KBM-7 (cell line): ENCODE measurements at places on chromosomes 5 and 9.
A peak's percentile ranks its signal among the peaks of the same experiment; 100 is the strongest.

DNA sequence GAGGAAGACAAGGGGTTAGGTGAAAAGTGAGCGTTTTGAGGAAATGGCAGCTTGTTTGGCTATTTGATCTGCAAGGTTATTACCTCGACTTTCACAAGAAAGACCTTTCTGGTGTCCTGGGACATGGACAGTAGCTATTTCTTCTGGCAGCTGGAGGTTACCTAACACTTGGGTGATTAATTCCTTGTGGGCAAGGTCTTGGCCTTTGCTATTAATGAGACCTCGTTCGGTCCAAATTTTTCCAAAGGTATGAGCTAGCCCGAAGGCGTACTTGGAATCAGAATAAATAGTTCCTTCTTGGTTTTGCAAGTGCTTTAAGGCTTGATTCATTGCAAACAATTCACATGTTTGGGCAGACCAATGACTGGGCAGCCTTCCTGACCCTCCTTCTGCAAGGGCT lies 4.9 kb downstream of the GTF3C5 start:
- no peak for DNase-seq

GRCh38 chr9:10331157-10331556 lies 281.6 kb downstream of the PTPRD start:
- DNase-seq: no peak

GRCh38 chr5:62000646-62001045 lies 305.4 kb upstream of the KIF2A start:
- no peak for DNase-seq

DNA sequence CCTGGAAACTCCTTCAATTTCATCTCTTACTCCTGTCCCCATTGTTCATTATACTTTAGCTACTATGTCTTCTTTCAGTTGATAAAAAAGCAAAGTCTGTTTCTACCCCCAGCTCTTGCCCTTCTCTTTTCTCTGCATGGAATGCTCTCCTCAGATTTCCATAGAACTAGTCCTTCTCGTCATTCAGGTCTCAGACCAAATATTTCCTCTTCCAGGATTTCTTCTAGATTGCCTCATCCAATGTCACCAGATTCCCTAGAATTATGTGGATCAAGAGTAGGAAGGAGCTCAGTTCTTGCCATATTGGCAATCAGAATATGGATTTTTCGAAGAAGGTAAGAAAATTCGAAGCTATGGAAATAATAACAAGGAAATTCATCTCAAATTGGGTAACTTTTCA lies 176.1 kb downstream of the GABRG2 start:
- DNase-seq: no peak

DNA sequence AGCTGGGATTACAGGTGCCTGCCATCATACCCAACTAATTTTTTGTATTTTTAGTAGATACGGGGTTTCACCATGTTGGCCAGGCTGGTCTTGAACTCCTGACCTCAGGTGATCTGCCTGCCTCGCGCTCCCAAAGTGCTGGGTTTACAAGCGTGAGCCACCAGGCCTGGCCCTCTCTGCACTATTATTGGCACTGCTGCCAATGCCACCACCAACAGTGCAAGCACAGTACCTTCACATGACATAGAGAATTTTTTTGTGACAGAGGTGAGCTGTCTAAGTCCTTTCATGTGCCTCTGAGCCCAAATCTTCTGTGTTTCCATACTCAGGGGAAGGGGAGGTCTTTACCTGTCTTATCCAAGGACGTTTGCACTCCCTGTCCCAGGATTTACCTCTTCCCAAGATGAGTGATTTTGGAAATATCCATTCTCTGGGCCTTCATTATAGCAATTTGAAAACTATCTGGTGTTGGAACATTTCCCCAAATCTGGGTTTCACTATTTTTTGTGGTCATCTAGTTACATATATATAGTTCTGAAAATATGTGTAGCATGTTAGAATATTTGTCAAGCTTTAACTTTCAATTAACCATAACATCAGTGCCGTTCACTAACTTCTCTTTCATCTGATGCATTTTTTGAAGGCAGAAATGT lies 5.4 kb upstream of the CD180 start:
- DNase-seq: no peak

DNA sequence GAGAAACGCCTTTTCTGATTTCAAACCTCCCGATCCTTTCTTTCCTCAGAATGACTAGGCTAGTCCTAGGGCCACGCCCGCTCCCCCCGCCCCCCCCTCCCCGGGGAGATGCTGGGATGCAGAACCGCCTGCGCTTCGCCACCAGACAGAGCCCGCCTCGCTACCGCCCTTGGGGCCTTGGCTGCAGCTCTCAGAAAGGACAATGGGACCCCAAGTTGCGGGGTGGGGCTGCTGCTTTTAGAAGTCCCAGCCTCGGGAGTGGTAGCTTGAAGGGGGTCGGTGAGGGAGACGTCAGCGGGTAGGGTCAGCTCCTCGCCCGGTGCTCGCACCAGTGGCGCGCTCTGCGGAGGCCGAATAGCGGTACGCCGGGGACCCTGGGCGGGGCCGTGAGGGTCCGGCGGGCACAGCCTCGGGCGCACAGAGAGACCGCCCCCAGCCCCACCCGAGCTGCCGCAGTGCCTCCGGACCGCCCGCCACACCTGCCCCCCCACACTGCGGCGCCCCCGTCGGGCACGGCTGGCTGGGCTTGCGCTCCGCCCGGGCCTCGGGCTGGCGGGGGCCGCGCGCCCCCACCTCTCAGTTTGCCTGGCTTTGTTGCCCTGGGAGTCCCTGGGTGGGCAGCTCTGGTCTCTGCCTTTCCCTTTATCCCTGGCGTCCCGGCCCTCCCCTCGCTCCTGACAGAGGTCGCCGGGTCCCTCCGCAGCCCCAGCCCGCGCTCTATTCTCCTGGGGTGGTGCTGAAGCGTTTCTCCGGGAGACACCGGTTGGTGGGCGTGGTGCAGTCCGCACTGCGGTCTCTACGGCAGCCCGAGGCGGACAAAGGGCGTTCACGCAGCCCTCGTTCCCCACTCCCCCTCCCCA lies 1.2 kb downstream of the MAP1B start:
- DNase-seq: peak; percentile 12
